ENCODE measurements at places on chromosomes 11 and 22.

- no peak for DNase-seq
Observed at GRCh38 chr11:11349870-11350337, 3.1 kb downstream of the CSNK2A3 start.

DNA sequence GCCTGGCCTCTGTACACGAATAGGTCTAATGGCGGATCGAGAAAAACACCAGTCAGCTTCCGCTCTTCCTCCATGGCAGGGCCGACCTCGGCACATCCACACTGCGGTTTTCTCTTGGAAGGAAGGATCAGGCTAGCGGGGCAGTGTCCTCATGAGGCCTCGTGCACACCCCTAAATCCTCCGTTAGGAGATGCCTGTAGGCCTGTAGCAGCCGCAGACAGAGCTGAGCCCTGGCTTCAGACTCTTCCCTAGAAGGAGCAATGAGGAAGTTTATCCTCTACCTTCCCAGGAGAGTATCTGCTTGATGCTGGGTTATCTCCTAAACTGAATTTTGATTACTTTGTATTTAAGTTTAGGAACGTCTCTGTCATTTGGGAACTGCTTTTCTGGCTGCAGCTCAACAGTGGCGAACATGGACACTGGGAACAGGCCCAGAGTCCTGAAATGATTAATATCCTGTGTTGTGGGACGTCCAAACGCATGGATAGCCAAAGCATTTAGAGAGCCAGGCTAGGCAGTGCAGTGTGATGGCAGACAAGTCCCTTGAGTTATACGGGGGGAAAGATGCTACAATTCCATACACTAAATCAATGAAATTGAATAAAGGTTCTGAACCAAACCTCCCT, 16.5 kb upstream of the BMAL1 start:
- no peak for DNase-seq

DNA sequence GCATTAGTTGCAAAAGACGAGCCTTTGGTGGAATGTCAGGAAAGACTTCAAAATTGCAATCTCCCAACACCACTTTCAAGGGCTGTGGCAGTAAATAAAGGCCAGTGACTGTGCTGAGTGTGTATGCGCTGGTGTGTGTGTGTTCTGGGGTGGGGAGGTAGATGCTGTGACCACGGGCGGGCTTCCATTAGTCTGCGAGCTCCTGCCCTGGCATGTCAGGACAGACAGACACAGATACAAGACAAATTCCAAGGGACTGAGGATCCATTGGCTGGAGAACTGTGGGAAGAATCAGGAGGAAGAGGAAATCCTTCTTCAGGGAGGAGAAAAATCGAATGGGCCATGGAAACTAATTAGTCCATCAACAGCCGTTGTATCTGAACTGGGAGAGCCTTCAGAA, 83.6 kb downstream of the FEZ1 start:
- DNase-seq: no peak

DNA sequence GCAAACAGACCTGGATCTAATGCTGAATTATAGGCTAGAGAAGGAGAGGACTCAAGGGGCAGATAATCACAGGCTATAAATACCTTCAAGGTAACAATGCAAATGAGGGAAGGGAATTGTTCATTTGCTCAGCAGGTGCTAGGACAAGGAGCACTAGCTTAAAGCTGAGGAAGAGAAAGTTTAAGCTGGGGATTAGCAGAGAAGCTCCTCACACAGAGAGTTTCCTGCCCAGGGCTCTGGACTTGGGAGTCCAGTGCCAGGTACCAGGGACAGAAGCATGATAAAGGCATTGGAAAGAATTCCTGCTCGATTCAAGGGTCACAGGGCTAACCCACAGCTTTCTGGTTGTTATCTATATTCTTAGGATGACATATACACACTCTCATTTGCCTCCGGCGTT, 509.9 kb downstream of the NTM start:
- no peak for DNase-seq

Measured in activated T-cell treated with anti-CD3 and anti-CD28 coated beads, Interleukin-2, amount 50 U/mL, for 72 hours (primary cell).